ENCODE measurements at places on chromosomes 11 and 22.
A peak's percentile ranks its signal among the peaks of the same experiment; 100 is the strongest.

DNA sequence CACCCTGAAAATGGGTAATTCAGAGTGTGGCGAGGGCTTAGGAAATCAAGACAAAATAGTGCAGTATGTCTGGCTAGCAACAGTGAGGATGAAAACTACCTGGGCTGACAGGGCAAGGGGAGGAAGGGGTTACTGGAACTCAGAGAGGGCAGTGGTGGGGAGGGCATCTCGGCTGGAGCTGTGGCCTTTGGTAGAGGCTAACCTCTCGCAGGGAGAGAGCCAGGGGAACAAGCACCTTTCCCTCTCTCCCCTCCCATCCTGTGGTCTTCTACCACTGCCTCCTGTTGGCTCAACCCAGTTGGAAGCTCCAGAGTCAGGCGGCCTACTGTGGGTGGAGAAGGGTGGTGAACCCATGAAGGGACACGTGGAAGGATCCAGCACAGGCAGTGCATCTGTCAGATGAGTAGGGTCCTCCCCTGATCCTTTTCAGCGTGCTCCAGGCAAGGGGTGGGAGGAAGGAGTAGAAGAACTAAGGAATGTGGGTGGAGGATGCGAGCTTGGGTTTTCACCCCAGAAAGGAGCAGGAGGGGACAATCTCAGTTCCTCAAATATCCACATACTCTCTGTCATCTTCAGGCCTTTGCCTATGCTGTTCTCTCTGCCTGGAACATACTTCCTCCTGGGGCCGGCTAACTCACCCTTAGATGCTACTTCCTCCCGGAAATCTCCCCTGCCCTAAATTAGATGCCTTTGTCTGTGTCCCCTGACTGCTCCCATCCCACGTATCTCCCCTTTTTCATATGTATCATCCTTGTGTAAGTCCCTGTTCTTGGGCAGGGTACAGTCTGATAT lies 6.2 kb upstream of the KCNE3 start:
- no peak for DNase-seq

DNA sequence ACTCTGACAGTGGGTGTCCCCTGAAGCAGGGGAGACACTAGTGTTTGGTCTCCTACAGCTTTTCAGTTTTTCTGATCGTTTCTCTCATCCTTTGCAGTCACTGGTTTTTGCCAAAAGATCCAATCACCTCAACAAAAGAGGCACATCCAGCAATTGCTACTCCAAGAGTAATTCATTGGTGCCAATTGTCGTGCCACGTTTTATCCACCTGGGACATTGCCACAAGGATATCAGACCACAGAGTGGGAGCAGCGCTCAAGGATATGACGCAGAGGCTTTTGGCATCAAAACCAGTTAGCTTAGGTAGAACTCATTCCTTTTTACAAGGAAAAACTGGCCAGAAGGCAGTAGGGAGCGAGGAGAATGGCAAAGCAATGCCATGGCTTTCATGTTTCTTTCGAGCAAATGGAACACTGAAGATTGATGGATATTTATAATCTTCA lies 40.9 kb upstream of the BLID start:
- DNase-seq: no peak

GRCh38 chr11:59463190-59463641 lies 6.5 kb downstream of the OR4D6 start:
- no peak for DNase-seq

DNA sequence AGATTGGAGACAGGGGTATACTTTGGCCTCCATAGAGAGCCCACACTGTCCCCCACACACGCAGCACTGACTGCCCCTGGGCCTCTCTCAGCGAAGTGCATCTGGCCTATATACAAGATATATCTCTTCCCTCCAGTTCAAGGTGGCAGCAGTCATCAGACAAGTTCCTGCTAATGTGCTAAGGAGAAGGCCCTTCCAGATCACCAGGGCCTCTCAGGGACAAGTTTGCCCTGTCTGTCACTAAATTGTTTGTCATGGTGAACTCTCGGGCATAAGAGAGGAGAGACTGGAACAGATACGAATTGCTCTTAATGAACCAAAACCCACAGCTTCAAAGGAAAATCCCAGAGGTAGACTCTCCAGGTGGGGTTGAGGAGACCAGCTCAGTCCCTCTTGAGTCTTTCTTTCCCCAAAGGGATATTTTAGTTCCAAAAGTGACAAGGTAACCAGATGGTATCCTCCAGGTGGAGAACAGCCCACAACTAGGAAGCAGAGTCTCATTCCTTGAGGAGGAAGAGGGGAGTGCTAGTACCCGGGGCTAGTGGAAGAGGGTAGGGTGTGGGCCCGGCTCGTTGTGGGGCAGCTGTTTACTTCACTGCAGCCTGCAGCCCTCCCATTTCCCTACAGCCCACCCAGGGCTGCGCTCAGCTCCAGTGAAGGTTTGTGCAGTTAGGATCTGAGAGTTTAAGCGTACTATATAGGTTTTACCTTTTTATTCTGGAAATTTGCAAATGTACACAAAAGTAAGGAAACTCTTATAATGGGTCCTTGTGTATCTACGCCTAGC lies 2.2 kb upstream of the SLC35C1 start:
- DNase-seq: no peak

- DNase-seq: no peak
Measured at GRCh38 chr11:117535850-117536411, 208.3 kb downstream of the CEP164 start.

DNA sequence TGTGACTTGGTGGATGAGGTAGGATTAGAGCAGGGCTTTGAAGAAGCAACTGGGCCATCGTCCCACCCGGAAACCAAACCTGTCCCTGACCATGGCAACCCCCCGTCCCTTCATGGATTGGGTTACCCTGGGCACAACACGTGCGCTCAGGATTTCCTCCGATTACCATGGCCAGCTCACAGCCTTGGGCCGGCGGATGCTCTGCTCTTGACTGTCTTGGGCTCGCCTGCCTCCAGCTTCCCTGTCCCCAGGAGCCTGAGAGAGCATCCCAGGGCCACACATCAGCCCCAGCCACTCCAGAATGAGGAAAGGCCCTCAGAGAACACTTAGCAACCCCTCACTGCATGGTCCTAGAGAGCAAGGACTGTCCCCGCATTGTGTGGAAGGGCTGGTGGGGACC lies 22.8 kb downstream of the MYO7A start:
- DNase-seq: no peak

GRCh38 chr11:44277196-44278090 lies 32.5 kb downstream of the ALX4 start:
- DNase-seq: no peak

DNA sequence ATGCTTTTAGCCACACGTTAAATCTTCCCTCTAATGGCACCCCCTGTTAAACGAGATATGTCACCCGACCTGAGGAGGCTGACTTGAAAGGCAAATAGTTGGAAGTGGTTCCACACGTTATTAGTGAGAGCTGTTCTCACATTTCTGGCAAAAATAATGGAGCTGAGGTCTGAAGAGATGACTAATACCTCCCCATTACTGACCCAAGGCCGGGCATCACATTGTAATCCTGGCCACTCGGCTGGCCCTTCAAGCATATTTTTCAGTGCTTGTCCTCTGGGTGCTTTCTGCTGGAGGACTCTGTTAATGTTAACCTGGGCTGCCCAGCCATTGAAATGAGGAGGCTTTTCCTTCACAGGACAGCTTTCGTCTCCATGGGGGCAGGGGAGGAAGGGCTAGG lies 260.0 kb upstream of the CADM1 start:
- no peak for DNase-seq

- DNase-seq: no peak
Measured at GRCh38 chr11:60810569-60810968, 25.4 kb downstream of the MS4A10 start.

DNA sequence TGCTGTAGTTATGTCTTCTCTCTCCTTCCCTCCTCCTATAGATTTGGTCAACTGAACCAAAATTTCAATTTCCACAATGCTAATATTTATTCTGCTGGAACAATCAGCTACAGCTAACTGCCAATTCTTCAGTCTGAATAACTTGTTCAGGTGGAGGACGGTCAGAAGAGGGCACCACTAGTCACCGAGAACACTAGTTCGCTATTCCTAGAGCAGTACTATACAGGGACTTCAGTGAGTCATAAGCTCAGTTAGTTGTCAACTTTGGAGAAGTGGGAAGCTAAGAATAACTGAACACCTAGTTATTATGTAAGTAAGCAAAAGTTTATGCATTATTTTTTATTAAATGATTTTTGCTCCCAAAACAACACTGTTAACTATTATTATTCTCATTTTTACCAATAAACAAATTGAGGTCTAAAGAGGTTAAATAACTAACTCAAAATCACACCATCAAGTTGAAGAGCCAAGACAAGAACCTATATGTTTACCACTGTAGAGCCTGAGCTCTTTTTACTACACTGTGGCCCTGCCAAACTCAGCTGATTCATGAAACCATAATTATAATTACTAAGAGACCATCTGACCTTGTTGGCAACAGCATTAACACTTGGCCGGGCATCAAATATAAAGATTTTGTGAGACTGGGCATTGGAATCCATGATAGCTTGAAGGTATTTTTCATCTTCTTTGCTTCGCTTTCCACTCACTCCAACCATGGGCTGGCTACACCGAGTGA lies 59.0 kb downstream of the CEP57 start:
- DNase-seq: peak; percentile 19

GRCh38 chr11:3341298-3341697 lies 37.6 kb downstream of the ZNF195 start:
- peak; percentile 66 for DNase-seq

DNA sequence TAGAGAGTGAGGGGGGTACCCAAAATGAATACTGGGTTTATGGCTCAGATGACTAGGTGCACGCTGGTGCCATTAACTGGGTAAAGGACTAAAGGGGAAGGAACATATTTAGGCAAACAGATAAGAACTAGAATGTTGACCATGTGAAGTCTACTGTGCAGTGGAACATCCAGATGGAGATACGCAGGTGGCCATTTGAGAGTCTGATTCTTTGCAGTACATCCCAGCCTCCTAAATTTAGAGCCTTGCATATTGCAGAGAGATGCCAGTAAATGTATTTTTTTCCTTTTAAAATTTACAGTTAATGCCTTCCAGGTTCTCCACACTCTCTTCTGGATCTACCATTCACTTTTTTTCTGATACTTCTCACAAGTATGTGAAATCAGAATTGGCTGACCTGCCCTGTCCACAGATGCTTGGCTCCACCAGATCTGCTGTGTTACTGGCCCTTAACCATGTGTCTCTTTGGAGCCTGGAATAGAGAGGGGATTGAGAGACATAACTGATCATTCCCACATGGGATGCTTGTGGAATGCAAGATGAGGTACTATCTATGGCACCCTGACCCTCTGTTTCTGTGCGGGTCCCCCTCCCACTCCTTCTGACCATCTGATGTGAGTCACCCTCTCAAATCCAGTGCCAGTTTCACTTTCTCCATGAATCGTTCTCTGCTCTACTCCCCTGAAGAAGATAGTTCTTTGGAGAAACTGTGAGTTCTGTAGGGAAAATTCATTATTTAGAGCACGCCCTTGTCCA lies 77.0 kb upstream of the NCAM1 start:
- DNase-seq: no peak

GRCh38 chr11:72085621-72086351 lies 5.1 kb downstream of the LRRC51 start:
- DNase-seq: no peak

GRCh38 chr11:91641153-91641552 lies 583.5 kb upstream of the FAT3 start:
- no peak for DNase-seq

DNA sequence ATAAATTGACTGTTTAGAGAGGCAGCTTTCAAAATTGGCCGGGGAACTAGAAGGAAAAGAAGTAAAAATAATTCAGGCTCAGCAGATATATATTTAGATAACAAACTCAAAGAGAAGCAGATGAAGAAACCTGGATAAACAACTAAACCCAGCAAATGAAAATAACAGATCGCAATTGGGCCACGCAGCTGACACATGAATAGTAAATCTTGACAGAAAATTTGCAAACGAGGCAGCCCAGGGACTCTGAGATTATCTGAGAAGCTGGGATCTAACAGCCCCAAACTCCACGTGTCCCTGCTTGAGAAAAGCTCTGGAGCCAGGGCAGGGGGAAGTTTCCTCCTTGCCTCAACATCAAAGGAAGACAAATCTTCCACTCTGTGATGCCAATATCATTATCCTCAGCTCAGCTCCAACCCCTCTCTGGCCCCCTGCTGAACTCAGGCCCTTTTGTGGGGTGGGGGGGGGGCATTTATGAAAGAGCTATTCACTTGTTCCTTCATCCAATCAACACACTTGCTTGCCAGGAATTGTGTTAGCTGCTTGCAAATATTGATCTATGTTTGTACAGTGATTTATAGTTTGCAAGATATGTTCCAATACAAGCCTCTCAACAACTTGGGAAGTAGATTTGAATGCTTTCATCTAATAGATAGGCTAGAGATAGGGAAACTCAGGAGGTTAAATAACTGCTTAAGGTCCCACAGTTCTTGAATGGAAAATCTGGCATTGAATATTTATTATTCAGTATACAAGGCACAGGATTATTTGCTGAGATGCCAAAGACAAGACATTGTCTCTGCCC lies 72.5 kb upstream of the C11orf87 start:
- no peak for DNase-seq

GRCh38 chr11:93939084-93939760 lies 81.9 kb upstream of the HEPHL1 start:
- DNase-seq: no peak

GRCh38 chr11:30322191-30322590 lies 713 bp upstream of the ARL14EP start:
- DNase-seq: no peak

GRCh38 chr11:8099291-8099899 lies 18.4 kb downstream of the TUB start:
- peak; percentile 66 for DNase-seq

DNA sequence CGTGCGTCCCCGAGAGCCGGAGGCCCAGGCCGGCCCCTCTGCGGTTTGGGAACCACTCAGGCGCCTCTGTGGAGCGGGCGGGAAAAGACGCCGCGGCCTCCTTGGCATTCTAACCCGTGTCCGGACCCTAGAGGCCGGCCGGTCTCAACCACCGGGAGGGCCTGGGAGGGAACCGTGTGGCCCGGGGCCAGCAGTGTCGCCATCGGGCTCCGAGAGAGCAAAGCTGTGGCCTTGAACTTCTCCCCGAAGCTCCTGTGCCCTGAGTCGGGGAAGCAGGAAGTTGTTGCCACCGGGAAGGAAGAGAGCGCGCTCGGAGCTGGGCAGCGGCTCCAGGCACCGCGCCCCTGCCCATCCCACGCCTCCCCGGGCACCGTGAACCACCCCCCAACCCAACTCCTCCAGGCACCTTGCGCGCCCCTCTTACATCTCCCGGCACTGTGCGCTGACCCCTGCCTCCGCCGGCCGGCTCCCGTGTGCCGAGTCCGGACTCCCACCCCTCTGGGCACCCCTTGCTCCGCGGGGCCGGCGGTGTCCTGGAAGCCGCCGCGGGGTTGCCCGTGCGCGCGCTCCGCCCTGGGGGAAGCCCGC lies 80.0 kb upstream of the PPARA start:
- no peak for DNase-seq

GRCh38 chr22:36613958-36614357 lies 85.0 kb upstream of the EIF3D start:
- no peak for DNase-seq

GRCh38 chr11:43492701-43493100 lies 134.0 kb downstream of the TTC17 start:
- DNase-seq: no peak

GRCh38 chr11:1272531-1272930 lies 36.9 kb downstream of the TOLLIP start:
- DNase-seq: no peak
